ENCODE measurements at places on chromosomes 1 and 21.
A peak's percentile ranks its signal among the peaks of the same experiment; 100 is the strongest.

GRCh38 chr1:173714441-173714758 lies 381 bp upstream of the KLHL20 start:
- no peak for DNase-seq

- no peak for DNase-seq
These were observed 252.0 kb downstream of the RHOU start for GRCh38 chr1:228987286-228987685.

DNA sequence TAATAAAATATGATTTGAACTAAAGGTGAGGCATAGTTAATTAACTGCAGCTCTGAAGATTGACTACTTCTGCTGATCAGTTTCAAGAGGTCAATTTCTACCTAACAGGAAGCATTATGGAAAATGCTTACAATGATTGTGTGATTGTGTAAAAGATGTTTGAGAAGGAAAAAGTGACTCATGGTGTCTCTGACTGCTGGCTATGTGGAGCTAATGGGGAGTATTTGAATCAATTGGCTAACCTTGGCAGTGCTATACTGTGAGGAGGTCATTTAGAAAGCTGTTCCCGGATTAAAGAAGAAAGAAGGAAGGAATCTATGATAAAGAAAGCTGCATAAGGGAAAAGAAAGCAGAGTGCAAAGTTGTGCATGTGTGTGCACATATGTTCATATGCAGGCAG lies 376.5 kb downstream of the ADGRL2 start:
- DNase-seq: no peak

- DNase-seq: no peak
These were observed 211.7 kb upstream of the POGK start for GRCh38 chr1:166627558-166627957.

DNA sequence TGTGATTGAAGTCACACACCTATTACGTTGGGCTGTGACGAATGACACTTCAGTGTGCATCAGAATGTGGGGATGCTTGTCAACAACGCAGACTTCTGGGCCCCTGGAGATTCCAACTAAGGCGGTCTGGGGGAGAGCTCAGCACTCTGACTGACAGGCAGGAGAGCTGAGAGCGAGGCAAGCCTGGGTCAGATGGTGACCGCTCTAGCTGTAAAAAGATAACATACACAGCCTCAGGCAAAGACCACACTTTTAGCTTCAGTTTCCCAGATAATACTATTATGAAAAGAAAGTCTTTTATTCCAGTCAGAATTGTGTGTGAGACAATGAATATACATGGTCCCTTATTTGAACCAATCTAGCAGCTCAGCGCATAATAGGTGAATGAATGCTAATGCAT lies 25.4 kb downstream of the EDARADD start:
- DNase-seq: no peak

- no peak for DNase-seq
These were observed 9.6 kb downstream of the FMO5 start for GRCh38 chr1:147215540-147215916.

- DNase-seq: no peak
These were observed 492.4 kb upstream of the NFIA start for GRCh38 chr1:60589916-60590315.

DNA sequence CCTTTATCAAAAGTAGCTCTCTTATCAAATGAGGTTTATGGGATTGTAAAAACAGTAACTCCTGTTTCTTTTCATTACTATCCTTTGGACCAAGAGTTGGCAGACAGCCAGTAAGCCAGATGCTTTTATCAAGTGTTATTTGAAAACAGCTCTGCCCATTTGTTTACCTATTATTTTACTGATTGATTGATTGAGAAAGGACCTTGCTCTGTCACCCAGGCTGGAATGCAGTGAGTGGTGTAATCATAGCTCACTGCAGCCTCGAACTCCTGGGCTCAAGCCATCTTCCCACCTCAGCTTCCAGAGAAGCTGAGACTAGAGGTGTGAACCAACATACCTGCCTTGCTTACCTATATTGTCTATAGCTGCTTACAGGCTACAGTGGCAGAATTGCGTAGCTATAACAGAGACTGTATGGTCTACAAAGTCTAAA lies 3.6 kb downstream of the PRKAB2 start:
- DNase-seq: no peak

GRCh38 chr1:12231276-12231595 lies 1.4 kb downstream of the VPS13D start:
- DNase-seq: no peak

DNA sequence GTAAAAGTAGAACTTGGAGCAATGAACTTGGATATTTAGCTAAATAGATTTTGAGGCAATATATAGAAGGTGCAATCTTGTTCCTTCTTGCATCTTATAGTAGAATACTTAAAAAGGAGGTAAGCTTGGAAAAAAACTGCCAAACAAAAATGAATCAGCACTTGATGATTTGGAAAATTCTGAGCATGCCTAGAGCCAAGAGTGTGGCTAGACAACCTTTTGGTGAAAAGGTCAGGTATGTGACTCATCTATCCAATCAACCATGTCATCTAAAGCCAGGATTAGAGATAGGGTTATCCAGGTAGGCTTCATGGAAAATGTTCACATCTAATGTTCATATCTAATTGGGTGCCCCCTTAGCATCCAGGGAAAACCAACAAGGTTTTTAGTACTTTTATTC lies 515.0 kb downstream of the COL11A1 start:
- no peak for DNase-seq

DNA sequence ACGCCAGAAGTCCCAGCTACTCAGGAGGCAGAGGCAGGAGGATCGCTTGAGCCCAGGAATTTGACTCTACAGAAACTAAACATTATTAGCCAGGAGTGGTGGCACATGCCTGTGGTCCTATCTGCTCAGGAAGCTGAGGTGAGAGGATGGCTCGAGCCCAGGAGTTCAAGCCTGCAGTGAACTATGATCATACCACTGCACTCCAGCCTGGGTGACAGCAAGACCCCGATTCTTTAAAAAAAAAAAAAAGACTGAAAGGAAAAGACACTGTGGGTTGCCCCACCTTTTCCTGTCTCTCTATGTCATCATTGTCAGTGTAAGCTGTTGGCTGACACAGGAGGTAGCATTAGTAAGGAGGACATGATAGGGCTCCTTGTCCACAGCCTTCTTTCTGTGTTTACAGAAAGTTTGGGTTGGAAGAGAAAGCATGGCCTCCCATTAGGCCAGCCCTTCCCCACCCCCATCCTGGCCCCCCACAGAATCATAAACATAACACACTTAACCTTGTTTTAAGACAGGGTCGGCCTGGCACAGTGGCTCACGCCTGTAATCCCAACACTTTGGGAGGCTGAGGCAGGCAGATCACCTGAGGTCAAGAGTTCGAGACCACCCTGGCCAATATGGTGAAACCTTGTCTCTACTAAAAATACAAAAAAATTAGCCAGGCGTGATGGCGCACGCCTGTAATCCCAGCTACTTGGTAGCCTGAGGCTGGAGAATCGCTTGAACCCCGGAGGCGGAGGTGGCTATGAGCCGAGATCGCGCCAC lies 20.6 kb upstream of the RCAN3 start:
- DNase-seq: no peak

DNA sequence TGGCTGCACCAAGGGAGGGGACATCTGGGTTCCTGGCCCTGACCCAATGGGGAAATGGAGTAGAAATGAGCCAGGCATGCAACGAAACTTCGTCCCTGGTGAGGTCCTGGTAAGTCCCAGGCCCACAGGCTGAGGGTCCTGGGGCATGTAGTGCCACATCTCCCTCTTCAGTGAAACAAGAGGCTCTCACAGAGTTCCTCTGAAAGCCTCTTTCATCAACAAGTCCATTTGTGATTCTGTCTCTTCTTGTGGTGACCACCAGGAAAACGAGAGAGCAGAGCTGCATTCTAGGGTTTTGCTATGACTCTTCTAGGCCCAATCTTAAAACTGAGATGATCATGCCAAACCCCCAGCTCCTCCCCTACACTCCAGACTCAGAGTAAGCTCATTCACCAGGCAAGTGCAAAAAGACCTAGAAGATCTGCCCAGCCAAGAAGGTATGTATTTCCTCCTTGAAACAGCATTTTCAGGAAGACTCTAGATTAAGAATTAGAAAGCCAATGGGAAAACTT lies 24.3 kb upstream of the RNF220 start:
- DNase-seq: no peak

GRCh38 chr1:153432874-153433681 lies 16.8 kb downstream of the S100A7A start:
- DNase-seq: no peak

- peak; percentile 23 for DNase-seq
These were observed 1.8 kb downstream of the ZNF362 start for GRCh38 chr1:33257772-33258712.
